ENCODE measurements at places on chromosomes 5 and 9.

DNA sequence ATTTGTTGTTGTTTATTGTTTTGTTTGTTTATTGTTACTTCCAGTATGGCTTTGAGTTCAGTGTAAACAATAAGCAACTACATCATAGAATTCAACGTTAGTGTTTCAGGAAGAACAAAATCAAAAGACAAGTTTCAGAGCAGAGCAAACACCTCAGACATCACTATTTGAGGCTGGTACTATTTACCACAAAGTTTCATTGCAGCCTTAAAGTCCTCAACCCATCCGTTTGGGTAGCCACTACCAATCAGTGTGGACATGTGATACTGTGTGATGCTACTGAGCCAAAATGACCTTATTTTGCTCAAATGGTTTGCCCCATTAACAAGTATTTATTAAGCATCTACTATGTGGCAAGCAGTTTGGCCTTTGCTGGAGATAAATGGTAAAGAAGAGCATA lies 458.5 kb upstream of the PTGER4 start:
- DNase-seq, result no peak

DNA sequence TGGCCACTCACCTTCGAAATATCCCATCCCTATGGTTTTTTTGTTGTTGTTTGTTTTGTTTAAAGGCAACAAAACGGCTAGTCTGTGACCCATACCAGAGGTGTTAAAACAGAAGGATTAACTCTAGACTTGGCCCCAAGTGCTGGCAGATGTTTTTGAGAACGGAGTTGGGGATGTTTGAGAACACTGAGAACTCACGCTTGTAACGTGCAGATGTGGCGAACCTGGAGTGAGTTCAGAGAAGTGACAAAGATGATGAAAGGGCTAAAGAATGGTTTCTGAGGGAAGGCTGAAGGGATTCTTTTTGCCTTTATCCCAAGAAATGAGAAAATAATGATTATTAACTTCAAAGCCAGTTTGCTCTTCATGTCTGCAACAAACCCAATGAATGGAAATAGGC lies 286.5 kb downstream of the ZNF608 start:
- DNase-seq, result peak; percentile 16

- DNase-seq, result no peak
Measured at GRCh38 chr9:100112677-100113336, 13.8 kb downstream of the INVS start.

GRCh38 chr5:132470010-132470392 lies 20.6 kb downstream of the IRF1 start:
- no peak for DNase-seq

Measured in ovary (tissue), 10 donors.